Central memory CD8-positive, alpha-beta T cell (primary cell): ENCODE measurements at places on chromosomes 4 and X.

DNA sequence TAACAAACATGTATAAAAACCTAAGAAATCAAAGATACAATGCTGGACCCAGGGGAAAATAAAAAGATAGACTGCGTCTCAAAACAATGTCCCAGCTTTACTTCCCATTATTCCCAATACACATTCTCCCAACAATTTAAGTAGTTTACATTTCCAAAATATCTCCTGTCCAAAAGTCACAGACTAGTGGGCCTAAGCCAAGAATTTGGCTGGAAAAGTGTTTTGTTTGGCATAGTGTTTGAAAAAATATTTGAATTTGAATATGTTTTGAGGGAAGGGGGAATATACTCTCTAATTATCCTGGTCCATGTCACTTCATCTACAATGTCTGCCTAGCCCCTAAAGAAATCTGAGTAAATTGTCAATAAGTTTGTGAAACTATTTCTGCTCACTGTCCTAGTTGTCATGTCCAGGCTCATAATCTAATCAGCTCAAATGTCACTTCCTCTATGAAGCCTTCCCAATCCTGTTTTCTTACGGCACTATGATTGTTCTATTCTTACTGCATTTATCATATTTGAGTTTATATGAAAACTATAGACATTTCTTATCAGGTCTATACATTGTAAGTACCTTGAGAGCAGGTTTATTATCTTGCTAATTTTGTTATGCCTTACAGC is 74.4 kb downstream of the SEC24D start:
- H3K36me3 ChIP-seq = peaks cover 16% of the 10 kb centered on the region
- no peak overlapping the region for H3K27ac ChIP-seq
- DNase-seq = no peak
- no peaks in the 10 kb centered on the region for H3K27me3 ChIP-seq

DNA sequence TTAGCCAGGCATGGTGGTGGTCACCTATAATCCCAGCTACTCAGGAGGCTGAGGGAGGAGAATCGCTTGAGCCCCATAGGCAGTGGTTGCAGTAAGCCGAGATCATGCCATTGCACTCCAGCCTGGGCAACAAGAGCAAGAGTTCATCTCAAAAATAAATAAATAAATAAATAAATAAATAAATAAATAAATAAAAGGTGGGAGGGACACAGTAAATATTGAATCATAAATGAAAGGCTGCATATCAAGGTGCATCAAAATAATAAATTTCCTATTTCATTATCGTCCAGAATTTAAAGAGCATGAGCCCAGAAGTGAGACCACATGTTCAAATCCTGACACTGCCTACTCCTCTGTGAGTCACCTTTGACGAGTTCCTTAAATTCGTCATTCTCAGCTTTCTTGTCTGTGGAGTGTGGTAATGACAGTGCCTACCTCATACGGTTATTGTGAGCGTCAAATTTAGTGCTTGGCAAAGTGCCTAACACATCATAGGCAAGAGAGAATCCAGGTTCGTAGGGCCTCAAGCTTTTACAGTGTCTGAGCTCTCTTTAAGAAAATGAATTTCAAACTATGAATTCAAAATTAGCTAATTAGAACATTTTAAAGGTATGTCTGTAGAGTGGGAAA is 49.9 kb downstream of the IL15 start:
- no peaks in the 10 kb centered on the region for H3K4me1 ChIP-seq
- no peaks in the 10 kb centered on the region for H3K36me3 ChIP-seq
- H3K4me3 ChIP-seq = no peak overlapping the region
- H3K27ac ChIP-seq = no peak overlapping the region
- DNase-seq = no peak
- no peaks in the 10 kb centered on the region for H3K27me3 ChIP-seq

- H3K4me3 ChIP-seq = no peak overlapping the region
- no peak overlapping the region for H3K27ac ChIP-seq
- no peaks in the 10 kb centered on the region for H3K27me3 ChIP-seq
- H3K4me1 ChIP-seq = peaks cover 5% of the 10 kb centered on the region
- no peak for DNase-seq
Measured at GRCh38 chr4:112327965-112328733, 31.0 kb downstream of the ALPK1 start.

DNA sequence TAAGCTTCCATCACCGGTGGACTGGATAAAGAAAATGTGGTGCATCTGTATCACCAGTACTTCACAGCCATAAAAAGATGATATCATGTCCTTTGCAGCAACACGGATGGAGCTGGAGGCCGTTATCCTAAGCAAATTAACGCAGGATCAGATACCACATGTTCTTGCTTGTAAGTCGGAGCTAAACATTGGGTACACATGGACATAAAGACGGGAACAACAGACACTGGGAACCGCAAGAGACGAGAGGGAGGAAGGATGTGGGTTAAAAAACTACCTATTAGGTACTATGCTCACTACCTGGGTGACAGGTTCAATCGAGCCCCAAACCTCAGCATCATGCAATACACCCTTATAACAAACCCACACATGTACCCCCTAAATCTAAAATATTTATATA is 16.3 kb upstream of the IDS start:
- no peak for DNase-seq
- H3K27ac ChIP-seq = peak overlapping the region; percentile 94
- H3K4me3 ChIP-seq = peak overlapping the region; percentile 65

- no peaks in the 10 kb centered on the region for H3K36me3 ChIP-seq
- H3K4me1 ChIP-seq = no peaks in the 10 kb centered on the region
- peaks cover 60% of the 10 kb centered on the region for H3K27me3 ChIP-seq
- H3K27ac ChIP-seq = no peak overlapping the region
Measured at GRCh38 chr4:10347815-10348214, 109.4 kb downstream of the ZNF518B start.

- H3K4me3 ChIP-seq = no peak overlapping the region
- H3K36me3 ChIP-seq = peaks cover 2% of the 10 kb centered on the region
- peaks cover 11% of the 10 kb centered on the region for H3K27me3 ChIP-seq
- no peaks in the 10 kb centered on the region for H3K4me1 ChIP-seq
Measured at GRCh38 chr4:148845609-148846008, 403.4 kb upstream of the NR3C2 start.

DNA sequence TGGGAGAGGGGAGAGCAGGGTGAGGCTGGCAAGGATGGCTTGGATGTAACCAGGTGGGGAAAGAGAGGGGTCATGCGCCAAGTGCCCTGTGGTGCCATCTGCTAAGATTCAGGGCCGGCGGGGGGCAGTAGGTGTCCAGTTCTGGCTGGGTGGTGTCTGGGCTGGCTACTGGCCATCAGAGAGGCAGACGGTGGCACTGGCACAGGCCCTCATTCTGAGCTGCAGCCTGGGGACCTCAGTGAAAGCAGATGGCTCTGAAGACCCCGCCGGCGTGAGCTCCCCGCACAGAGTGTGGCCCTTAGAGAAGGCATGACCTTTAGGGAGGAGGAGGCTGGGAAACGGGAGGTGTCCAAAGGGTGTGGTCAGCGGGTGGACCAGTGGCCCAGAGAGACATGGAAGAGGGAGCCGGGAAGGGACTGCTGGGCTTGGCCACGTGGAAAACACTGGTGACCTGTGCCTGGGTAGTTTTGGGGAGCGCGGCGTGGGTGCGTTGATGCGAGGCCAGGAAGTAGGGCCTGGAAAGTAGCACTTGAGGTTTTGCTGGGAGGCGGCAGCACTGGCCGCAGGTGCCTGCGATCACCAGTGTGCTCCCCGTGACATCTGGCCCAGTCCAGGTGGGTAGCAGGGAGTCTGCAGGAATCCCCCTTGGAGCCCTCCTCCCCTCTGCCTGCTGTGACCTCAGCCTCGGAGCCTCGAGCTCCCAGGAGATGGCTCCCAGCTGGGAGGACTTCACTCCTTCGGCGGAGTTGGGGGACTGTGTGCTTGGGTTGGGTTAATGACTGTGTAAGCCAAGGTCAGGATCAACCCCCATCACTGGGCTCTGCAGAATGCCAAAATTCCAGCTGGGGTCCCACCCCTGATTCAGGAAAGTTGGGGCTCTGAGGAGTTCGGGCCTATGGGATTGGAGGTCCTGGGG is 9.3 kb upstream of the SH3TC1 start:
- H3K4me3 ChIP-seq = no peak overlapping the region
- H3K36me3 ChIP-seq = peaks cover 1% of the 10 kb centered on the region
- no peak for DNase-seq
- no peak overlapping the region for H3K27ac ChIP-seq
- H3K4me1 ChIP-seq = peaks cover 9% of the 10 kb centered on the region

- H3K27me3 ChIP-seq = no peaks in the 10 kb centered on the region
- no peak overlapping the region for H3K4me3 ChIP-seq
- H3K4me1 ChIP-seq = no peaks in the 10 kb centered on the region
- no peak overlapping the region for H3K27ac ChIP-seq
Measured at GRCh38 chr4:159899596-159899995, 796.7 kb downstream of the RAPGEF2 start.

GRCh38 chrX:120791013-120791643 is 84.5 kb downstream of the CT47B1 start:
- no peaks in the 10 kb centered on the region for H3K4me1 ChIP-seq
- no peaks in the 10 kb centered on the region for H3K36me3 ChIP-seq
- no peak overlapping the region for H3K27ac ChIP-seq
- no peak overlapping the region for H3K4me3 ChIP-seq

GRCh38 chr4:76705472-76705871 is 192.5 kb downstream of the SOWAHB start:
- H3K4me3 ChIP-seq = no peak overlapping the region
- no peak overlapping the region for H3K27ac ChIP-seq
- DNase-seq = no peak
- H3K4me1 ChIP-seq = no peaks in the 10 kb centered on the region
- peaks cover 2% of the 10 kb centered on the region for H3K36me3 ChIP-seq

DNA sequence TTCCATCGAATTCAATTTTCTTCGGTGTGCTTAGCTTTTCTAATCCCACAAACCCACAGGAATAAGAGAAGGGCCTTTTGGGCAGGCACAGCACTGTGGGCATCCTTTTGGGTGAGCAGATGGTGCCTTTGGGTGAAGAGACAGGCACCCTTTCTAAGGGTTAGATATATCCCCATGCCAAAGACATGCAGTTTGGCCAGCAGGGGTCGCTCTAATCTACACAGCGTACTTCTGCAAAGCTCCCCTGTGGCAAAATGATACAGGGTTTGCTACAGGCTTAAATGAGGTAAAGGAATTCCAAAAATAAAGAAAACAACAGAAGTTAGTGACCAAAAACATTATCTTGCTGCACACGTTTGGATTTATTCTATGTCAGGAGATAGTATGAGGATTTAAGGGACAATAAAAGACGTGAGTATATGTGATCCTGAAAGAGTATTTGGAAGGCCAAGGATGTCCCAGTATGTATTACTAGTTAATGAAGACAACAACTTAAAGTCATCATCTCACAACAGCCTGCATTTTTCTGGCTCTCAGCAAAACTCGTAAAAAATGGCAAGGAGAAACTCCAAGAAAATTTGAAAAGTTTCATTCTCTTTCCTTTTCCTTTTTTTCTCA is 49.5 kb downstream of the PHEX start:
- no peak overlapping the region for H3K4me3 ChIP-seq
- H3K27me3 ChIP-seq = no peaks in the 10 kb centered on the region
- no peak overlapping the region for H3K27ac ChIP-seq
- H3K36me3 ChIP-seq = no peaks in the 10 kb centered on the region
- peak; percentile 21 for DNase-seq

DNA sequence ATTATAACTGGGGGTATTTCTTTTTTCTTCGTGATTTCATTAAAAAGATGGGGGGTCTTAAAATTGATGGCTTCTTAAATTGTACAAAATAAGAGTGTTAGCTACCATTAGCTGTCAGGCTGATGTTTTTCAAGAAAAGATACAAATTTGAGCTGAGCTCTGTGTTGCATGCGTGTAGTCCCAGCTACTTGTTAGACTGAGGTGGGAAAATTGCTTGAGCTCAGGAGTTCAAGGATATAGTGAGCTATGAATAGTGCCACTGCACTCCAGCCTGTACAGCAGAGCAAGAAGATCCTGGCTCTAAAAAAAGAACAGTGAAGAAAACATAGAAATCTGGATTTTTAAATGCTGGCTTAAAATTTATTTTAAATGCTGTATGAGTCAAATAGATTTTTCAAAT is 13.0 kb downstream of the USO1 start:
- H3K36me3 ChIP-seq = peaks cover 5% of the 10 kb centered on the region
- peaks cover 34% of the 10 kb centered on the region for H3K4me1 ChIP-seq
- peak overlapping the region; percentile 38 for H3K27ac ChIP-seq
- no peaks in the 10 kb centered on the region for H3K27me3 ChIP-seq
- H3K4me3 ChIP-seq = no peak overlapping the region

GRCh38 chrX:123920105-123920785 is 41.3 kb upstream of the STAG2 start:
- no peaks in the 10 kb centered on the region for H3K4me1 ChIP-seq
- H3K27ac ChIP-seq = no peak overlapping the region
- no peaks in the 10 kb centered on the region for H3K36me3 ChIP-seq
- no peak overlapping the region for H3K4me3 ChIP-seq
- no peak for DNase-seq

DNA sequence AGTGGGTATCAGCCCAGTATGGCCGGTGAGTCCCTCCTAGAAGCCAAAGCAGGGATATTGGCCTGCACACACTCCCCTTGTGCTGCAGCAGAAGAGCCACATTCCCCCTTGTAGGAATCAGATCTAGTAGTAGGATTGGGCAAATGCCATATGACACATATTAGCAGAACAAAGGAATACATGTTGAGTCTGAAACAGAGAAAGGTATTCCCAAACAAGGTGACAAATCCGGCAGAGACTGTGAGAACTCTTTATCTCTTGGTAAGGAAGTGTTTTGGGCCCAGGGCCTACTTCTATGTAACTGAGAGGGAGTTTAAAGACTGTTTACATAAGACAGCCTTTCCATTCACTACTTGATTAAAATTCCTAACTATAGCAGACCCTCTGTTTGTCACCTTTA is 1382.0 kb downstream of the FAM133A start:
- no peak for DNase-seq
- no peak overlapping the region for H3K27ac ChIP-seq
- no peaks in the 10 kb centered on the region for H3K36me3 ChIP-seq
- H3K4me3 ChIP-seq = no peak overlapping the region
- H3K27me3 ChIP-seq = no peaks in the 10 kb centered on the region

GRCh38 chr4:180141734-180142133 is 2101.5 kb upstream of the TENM3 start:
- no peak for DNase-seq
- no peak overlapping the region for H3K27ac ChIP-seq
- no peaks in the 10 kb centered on the region for H3K4me1 ChIP-seq
- no peak overlapping the region for H3K4me3 ChIP-seq

- H3K36me3 ChIP-seq = no peaks in the 10 kb centered on the region
- no peaks in the 10 kb centered on the region for H3K4me1 ChIP-seq
- no peak for DNase-seq
- peaks cover 15% of the 10 kb centered on the region for H3K27me3 ChIP-seq
Measured at GRCh38 chr4:10296730-10297129, 160.5 kb downstream of the ZNF518B start.

GRCh38 chr4:40915318-40916217 is 165.8 kb downstream of the NSUN7 start:
- no peak for DNase-seq
- no peak overlapping the region for H3K4me3 ChIP-seq
- H3K27ac ChIP-seq = no peak overlapping the region
- H3K27me3 ChIP-seq = peaks cover 36% of the 10 kb centered on the region
- peaks cover 4% of the 10 kb centered on the region for H3K4me1 ChIP-seq

GRCh38 chr4:152719801-152720556 is 40.2 kb upstream of the TMEM154 start:
- no peak for DNase-seq
- no peak overlapping the region for H3K4me3 ChIP-seq
- no peaks in the 10 kb centered on the region for H3K36me3 ChIP-seq
- no peaks in the 10 kb centered on the region for H3K4me1 ChIP-seq
- H3K27me3 ChIP-seq = peaks cover 10% of the 10 kb centered on the region
- no peak overlapping the region for H3K27ac ChIP-seq

GRCh38 chr4:164012396-164013027 is 518.0 kb downstream of the TMA16 start:
- no peak overlapping the region for H3K27ac ChIP-seq
- H3K4me1 ChIP-seq = no peaks in the 10 kb centered on the region
- peaks cover 1% of the 10 kb centered on the region for H3K36me3 ChIP-seq
- H3K4me3 ChIP-seq = no peak overlapping the region
